ENCODE measurements at places on chromosomes 16 and 17. TPM values are rescaled to one million over a fixed set of nuclear protein-coding genes. Genes with fewer than 3 reads are reported as not detected.
A peak's percentile ranks its signal among the peaks of the same experiment; 100 is the strongest.

Gene KRT16
- not detected for total RNA-seq

Gene CACNG4
- total RNA-seq = 0.10 TPM

Gene METRNL
- total RNA-seq = 4.7 TPM

Gene KRT27
- not detected for total RNA-seq

Gene ST6GALNAC2
- 4.0 TPM for total RNA-seq

Gene NPIPA8
- total RNA-seq = 0.35 TPM

Gene DPEP1
- 0.13 TPM for total RNA-seq

Gene KRT39
- total RNA-seq = not detected

Gene AANAT
- not detected for total RNA-seq

Gene STX1B
- total RNA-seq = 4.2 TPM

Gene CCL4L2
- total RNA-seq = not detected

- DNase-seq = no peak
Observed at GRCh38 chr16:8751481-8752311, 45.7 kb downstream of the TMEM186 start.

DNA sequence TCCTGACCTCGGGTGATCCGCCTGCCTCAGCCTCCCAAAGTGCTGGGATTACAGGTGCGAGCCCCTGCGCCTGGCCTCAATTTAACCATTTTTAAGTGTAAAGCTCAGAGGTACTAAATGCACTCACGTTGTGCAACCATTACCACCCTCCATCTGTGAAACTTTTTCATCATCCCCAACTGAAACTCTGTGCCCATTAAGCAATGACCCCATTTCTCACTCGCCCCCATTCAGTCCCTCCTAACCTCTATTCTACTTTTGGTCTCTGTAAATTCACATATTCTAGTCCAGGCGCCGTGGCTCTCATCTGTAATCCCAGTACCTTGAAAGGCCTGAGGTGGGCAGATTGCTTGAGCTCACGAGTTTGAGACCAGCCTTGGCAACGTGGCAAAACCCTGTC is 8.3 kb upstream of the SPNS3 start:
- DNase-seq = no peak

DNA sequence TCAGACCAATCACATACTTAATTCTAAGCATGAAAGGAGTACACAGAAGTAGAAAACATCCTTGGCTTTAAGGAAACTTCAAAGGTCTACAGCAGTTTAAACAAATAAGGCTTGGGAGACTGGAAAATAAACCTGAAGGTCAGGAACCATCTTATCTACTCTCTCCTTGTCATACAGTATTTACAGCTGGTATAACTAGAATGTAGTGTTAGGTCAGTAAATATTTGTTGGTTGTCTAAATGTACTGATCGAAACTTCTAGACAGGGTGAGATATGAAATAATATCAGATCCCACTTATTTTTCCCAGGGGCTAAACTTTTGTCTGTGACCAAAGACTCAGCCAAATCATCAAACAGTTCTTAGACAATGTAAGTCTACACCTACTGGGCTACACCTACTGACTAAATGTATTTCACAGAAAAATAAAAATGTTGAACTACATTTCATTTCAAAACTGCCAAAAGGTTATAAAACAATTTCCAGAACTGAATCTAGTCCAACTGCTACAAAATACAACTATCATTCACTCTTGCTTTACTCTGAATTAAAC is 27.1 kb upstream of the TMEM97 start:
- no peak for DNase-seq

DNA sequence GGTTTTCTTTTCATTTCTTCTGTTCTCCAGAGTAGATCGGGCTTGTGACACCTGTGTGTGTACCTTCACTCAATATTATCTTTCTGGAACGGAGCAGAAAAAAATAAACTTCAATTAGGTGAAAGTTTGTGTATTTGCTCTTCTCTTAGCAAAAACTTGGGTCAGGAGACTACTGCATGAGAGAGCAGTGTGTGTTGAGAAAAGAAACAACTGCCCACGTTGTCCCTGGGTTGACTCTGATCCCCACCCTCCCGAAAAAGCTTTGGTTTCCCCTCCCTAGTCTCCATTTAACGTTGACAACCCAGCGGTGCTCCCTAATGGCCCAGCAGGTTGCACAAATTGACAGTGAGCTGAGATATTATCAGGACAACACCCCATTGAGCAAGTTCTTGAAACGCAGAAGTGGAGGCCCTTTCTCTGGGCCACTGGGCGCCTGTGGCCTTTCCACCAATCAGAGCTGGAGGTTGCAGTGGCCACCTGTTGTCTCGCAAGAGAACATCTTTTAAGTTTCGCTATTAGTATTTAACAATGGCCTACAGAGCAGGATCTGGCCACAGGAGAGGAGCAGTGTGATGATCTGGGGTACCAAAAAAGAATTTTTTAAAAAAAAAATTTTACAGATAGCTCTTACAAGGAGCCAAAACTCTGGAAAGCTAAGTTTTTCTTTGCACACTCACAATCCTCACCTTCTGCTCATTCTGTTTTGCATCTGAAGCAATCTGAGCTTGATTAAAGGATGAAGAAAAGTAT is 1.5 kb upstream of the TOX3 start:
- DNase-seq = no peak

DNA sequence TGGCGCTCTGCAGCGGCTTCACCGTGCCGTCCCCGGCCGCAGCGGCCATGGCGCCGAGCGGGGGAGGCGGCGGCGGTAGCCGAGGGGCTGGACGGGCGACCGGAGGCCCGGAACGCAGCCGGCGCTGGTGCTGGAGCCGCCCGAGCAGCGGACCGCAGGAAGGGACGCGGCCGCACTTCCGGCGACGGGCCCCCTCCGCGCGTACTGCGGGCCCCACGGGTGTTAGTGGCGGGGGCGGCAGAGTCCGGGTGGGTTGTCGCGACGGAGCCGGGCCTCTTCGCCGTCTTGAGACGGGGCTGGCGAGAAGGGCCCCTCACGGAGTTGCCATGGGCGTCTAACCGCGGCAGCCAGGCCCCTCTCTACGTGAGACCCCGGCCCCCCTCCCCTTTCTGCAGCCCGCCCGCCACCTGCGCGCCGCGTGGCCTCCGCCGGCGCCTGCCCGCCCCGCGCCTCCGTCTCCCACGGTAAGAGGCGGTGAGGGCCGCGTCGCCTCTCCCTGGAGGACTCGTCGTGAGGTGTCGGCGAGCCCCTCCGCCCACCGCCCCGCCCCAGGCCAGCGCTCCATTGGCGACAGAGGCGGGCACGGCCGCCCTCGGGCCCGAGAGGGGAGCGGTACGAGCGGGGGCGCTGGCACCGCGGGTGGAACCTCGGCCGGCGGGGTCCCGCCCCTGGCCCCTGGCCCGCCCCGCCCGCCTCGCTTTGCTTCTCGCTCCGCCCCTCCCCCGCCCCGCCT is at the start of the genes VPS9D1 and ZNF276:
Gene VPS9D1, minus strand, starts transcription at position 86 of the 733 bp plus-strand sequence. Its CDS starts 37 bp downstream, at position 49.
Gene ZNF276, plus strand, starts transcription at position 725 of the 733 bp plus-strand sequence. CDS start 104 bp downstream, outside the sequence.
- peak; percentile 91 for DNase-seq

DNA sequence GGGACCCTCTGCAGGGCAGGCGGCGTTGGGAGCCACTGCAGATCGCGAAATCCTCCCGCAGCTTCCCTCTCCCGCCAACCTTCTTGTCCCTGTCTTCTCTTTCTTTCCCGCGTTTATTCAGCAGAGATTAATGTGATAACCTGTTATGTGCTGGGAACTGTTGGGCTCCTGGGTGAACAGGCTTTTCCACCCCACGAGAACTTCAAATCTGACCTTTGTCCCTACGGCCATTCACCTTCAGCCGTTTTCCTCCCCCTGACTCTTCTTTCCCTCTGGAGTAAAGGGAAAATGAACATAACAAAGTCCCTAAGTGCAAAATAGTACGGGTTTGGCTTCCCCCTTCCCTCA is 15.2 kb upstream of the KPNA2 start:
- peak; percentile 57 for DNase-seq

DNA sequence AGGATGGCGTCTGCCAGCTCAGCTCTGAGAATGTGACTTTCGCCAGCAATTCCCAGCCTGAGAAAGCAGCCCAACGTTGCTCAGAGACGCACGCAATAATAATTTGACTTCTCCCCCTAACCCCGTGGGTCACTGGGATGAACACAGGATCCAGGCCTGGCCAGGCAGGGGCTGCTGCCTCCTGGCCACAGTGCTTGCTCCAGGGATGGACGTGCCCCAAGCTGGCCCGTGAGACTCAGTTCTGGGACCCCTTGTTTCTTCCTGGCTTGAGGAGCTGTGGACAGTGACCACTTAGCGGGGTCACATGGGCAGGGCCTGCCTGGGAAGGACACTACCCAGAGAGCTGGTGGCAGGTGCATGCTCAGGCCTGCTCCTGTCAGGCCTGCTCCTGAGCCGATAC is 13.5 kb upstream of the DPEP1 start:
- no peak for DNase-seq

- DNase-seq = no peak
Observed at GRCh38 chr16:2194166-2194834, 2.1 kb downstream of the CASKIN1 start.

- no peak for DNase-seq
Observed at GRCh38 chr16:67006930-67007658, 18.7 kb downstream of the CES4A start.

- no peak for DNase-seq
Observed at GRCh38 chr17:28334666-28335200, 539 bp downstream of the IFT20 start.

DNA sequence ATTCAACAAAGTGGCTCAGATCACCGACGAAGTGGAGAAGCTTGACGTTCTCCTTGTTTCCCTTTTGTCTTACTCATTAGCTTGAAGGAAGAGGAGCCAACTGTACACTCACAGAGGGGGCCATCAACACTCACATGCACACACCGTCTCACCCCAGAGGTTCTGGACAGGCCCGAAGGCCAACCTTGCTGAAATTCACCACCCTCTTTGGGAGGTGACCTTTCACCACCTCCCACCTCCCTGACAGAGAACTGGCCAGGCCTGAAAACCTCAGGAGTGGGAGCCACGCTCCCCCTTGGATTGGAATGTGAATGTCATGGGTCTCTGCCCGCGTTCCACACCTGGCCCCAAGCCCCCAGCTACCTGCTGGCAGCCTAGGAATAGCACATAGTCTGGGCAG is 2.0 kb downstream of the DCXR start:
- DNase-seq = no peak

DNA sequence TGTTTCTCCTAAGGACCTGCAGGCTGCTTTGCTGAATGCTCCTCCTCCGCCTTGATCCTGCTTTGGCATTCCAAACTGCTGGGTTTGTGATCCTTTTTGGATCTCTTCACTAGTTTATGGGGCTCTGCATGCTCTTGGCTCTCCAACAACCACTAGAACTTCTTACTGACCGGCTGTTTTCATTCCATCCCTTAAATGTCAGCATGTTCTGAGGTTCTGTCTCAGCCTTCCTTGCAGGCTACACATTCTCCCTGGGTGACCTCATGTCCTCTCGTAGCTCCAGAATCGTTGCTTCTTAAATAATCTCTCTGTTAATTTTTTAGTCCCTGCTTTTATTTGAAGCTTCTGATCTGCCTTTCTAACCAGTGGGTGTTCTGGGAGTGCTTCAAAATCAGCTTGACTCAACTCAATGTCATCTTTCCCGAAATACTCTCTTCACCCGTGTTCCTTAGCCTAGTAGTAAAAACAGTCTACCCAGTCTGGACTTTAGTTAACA is 119.0 kb upstream of the HS3ST2 start:
- DNase-seq = no peak
